ENCODE measurements at places on chromosomes 3 and 15.

DNA sequence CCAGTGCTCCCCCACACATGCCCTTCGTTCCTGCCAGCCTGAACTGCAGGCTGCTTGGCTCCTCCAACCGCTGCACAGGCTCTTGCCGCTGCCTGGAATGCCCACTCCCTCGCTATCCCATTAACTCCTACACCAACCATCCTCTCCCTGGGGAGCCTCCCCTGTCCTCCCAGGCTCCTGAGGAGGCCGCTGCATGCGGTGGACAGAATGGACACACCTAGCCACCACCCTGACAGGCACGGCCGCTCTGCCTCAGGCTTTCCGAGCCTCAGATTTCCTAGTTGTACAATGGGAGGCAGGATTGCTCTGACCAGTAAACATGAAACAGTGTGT is 2.3 kb downstream of the PLXNB1 start:
- DNase-seq: peak; percentile 68

GRCh38 chr15:77541421-77542181 is 91.1 kb downstream of the LINGO1 start:
- DNase-seq: peak; percentile 89

- DNase-seq: no peak
Observed at GRCh38 chr3:168493412-168494205, 397.9 kb upstream of the GOLIM4 start.

- no peak for DNase-seq
Observed at GRCh38 chr15:58241872-58242271, 103.7 kb downstream of the AQP9 start.

- DNase-seq: no peak
Observed at GRCh38 chr3:133856316-133856715, 39.4 kb downstream of the RAB6B start.

- no peak for DNase-seq
Observed at GRCh38 chr15:38225381-38225780, 27.3 kb upstream of the SPRED1 start.

DNA sequence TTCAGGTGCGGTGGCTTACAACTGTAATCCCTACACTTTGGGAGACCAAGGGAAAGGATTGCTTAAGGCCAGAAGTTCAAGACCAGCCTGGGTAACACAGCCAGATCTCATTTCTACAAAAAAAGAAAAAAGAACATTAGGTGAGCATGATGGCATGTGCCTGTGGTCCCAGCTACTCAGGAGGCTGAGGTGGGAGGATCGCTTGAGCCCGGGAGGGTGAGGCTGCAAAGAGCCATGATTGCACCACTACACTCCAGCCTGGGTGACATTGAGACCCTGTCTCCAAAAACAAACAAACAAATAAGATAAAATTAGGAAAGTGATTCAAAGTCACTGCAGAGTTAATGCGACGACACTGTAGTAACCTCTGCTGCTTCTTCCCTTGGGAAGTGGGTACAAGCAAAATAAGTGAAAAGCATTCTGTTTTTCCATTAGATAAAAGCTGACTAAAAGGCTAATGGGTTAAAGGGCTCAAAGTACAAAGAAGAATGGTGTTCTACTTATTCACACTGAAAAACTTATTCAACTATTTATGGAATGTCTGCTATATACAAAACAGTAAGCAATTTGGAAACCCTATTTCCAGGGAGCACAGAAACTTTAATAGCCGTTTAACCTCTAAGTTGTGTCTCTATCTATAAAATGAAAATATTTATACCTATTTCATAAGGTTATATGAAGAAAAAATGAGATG is 8.0 kb upstream of the RPS27L start:
- no peak for DNase-seq

DNA sequence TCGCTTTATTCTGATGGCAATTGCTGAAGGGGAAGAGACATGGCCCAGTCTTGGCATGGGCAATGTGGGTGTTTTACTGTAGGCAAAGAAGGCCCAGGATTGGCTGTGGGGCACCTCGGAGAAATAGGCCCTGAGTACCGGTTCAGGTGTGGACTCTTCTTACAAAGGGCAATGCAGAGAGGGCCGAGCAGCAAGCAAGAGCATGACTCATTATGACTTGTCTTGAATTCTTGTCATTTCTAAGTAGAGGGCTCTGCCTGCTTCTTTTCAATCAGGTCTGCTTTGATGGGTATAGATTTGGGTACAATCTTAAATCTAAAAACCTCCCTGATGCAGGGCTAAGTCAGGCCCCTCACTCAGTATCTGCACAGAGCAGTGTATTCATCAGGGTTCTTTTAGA is 14.8 kb upstream of the BUB1B start:
- no peak for DNase-seq

DNA sequence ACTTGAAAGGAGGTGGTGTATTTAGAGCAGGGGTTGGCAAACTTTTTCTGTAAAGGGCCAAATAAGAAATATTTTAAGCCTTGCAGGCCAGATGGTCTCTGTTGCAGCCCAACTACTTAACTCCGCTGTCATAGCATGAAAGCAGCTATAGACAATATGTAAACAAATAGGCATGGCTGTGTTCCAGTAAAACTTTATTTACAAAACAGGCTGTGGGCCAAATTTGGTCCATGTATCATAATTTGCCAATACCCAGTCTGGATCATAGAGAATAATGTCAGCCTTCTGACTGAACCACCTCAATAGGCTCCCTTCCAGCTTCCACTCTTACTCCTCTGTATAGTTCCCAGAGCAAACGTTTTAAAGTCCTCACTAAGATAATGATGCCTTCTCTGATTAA is 638.8 kb upstream of the CFAP20DC start:
- no peak for DNase-seq

- no peak for DNase-seq
Observed at GRCh38 chr15:100849021-100849854, 30.4 kb upstream of the ALDH1A3 start.

DNA sequence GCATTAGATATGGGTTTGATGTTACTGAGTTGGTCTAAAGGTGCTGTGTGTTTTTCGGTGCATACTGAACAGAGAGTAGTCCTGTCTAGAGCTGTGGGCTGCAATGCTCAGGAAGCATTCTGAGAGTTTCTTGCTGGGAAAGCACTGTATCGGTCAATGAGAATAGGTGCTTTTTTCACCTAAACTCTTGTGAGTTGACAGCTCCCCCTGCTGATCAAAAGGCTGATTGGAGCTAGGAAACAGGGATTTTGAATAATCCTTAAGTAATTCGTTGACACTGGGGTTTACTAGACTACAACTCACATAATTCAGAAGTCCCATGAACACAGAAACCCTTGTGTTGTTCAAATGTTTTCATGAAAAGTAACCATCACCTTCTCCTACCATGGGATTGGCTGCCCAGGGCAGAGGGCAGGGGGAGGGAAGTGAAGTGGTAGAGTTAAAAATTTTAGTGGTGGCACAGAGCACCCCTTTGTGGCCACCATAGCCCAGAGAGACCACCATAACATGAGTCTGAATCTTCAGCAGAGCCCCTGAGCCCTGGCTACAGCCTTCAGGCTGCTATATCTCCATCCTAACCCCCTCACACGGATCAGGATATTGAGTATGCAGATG is 13.0 kb upstream of the MANF start:
- peak; percentile 13 for DNase-seq

DNA sequence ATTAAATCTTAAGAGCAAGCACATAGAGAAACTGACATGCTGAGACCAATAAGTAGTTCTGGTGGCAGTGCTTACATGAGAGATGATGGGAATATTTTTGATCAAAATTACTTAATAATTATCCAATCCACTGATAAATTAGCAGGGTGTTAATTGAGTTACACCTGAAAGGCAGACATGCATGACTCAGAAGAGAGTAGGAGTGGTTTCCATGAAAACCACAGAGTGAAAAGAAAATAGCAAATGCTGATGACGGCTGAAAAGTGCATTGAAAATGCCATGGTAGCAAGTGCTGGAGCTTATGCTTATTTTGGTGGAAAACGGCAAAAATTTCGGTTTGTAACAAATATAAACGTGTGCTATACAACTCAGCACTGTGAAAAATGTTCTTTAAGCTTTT is 267.8 kb upstream of the LRRN1 start:
- DNase-seq: no peak

DNA sequence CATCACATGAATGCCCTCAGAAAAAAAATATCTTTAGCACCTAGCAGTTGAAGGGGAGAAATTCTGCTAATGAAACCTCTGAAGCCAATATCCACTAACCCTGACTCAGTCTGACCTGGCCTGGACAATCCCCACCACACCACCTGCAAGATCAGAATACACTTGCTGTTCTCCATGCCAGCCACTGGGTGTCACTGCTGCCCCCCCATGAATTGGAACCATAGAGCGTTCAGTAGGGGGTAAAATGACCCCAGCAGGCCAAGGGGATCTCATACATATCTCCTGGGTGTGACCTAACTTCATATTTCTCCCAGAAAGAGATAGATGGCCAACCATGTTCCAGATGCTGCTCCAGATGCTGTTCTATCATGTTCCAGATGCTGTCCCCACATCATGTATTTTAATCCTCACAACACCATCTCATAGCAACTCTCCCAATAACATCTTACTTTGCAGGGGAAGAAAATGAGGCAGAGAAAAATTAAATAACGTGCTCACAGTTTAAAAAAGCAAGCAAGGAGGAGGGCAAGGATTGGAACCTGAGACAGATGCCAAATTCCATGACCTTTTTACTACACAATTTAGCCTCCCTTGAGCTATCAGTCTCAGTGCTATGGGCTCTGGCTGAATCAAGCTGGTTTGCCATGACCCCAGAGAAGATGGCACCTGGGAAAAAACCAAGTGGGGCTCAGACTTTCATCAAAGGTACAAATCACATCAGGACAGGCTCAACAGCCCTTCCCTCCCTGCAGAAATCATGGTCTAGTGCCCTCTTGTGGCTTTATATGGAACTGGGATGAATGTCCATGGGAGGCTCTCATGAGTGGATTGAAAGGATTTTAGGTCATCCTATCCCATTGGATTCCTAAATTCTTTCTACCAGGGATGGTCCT is 12.4 kb downstream of the NTRK3 start:
- no peak for DNase-seq

DNA sequence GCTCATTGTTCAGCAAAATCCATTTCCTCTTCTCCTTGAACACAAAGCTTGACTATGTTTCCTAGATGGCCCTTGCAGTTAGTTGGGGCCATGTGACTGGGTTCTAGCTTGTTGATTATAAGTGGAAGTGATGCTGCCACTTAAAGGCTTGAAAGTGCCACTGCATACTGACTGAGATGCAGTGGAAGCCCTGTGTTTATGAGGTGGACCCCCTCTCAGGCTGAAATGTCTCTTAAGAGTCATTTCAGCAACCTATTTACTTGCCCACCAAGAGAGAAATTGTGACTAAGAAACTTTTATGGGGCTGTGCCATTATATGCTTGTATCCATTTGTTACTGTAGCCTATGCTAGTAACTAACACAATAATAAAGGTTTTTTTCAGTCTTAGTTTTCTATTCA is 8.4 kb upstream of the ANP32A start:
- DNase-seq: no peak

DNA sequence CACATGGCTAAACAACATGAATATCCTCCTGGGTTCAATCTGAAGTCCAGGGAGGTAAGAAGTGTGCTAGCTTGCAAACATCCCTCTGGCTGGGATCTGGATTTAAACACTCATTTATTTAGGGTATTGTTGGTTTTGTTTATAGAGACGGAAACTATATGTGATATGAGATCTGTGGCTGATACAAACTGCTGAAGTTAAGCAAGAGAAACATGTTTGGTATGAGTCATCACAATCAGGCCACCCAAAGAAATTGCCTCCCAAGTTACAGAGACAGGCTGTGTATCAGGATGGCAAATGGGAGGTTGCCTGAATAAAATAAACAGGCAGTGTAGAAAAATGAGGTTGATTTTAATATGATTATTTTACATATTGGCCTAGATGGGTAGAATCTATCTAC is 562.1 kb downstream of the IGSF11 start:
- DNase-seq: no peak

DNA sequence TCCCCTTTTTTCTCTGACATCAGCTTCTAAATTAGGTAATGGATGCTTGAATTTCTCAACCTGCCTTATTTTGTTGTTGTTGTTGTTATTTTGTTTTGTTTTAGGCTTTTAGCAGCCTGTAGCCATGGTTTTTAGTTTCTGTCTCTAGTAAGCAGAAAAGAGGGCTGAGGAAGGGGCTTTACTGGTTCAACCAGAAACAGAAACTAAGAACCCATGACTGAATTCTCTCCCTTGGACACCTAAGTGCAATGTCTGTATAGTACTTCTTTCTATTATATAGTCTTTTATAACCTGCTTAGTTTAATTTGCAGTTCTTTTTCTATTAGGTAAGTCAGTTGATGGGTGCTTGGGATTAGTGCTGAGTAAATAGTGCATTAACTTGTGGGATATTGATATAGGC is 129.0 kb downstream of the BBX start:
- DNase-seq: no peak

DNA sequence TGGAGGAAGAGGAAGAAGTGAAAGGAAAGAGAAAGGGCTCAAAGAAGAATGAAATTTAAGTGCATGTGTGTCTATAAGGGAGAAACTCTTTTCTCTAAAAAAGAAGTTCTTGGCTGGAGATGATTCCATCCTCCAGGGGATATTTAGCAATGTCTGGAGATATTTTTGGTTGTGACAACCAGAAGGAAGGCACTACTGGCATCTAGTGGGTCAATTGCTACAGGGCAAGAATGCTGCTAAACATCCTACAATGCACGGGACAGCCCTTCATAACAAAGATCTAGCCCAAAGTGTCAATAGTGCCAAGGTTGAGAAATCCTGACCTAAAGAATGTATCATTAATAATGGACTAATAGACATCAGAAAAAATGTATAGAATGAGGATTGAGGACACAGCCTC is 57.4 kb upstream of the ST3GAL6 start:
- no peak for DNase-seq

DNA sequence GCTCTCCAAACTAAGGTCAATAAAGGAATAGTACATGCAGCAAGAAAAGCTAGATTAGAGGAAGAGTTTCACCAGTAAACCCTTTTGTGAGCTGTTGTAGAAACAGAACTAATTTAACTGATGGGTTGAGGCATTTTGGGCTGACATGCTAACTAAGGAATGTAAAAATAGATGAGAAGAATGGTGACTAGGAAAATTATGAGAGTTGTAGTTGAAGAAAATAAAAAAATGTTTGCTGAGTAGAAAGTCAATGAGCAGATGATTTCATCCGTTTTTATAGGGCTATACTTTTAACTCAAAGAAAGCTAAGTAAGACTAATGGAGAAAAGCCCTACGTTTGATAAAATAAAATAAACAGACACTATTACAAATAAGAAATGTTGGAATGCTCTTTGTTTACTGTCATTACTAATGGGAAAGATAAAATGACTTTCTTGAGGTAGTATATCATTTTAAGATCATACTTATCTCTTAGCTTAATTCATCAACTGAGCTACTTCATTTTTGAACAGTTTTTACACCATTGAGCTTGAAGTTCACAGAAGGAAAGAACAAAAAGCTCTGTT is 209.4 kb upstream of the DPH6 start:
- DNase-seq: no peak

DNA sequence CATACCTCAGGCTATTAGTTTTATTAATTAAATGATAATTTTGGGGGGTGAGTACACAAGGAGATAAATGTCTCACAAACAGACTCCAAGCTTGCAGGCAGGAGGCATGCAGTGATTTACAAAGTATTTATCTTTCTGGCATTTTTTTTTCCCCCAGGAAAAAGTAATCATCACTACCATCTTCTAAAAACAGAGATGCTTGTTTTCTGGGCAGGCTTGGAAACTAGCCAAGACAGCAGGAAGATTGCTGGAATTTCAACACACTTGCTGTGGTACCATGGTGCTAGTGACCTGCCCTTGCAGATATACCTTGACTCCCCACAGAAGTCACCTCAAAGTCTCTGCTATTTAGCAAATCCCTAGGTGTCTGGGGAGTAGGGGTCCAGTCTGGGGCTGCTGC is 732.8 kb upstream of the CFAP20DC start:
- no peak for DNase-seq
